ENCODE measurements at places on chromosomes 11 and 22. TPM values are rescaled to one million over a fixed set of nuclear protein-coding genes. Genes with fewer than 3 reads are reported as not detected.

GGT5 gene
- 95.9 TPM for total RNA-seq

DDX25 gene
- 1.1 TPM for total RNA-seq

GUCY1A2 gene
- total RNA-seq = 44.6 TPM

- DNase-seq = no peak
Measured at GRCh38 chr11:132655187-132655855, 877.0 kb downstream of the OPCML start.
